8988T (cell line): ENCODE measurements at places on chromosomes 7 and 10.

DNA sequence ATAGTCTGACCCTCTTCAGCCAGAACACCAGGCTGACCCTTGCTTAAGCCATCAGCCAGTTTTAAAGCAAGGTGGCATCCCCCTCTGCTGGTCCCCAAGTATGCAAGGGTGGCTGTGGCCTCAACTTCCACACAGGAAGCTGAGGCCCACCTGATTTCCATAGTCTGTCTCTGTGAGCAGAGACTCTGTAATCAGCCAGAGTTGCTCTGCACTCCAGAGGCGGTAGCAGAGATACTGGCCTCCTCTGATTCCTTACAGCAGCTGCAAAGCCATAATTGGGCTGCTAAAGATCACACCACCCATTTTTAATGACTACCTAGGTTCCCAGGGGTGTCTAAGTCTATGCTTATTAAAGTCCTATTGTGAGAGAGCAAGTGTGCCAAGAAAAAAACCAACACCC lies 1.8 kb downstream of the PDAP1 start:
- DNase-seq = no peak

DNA sequence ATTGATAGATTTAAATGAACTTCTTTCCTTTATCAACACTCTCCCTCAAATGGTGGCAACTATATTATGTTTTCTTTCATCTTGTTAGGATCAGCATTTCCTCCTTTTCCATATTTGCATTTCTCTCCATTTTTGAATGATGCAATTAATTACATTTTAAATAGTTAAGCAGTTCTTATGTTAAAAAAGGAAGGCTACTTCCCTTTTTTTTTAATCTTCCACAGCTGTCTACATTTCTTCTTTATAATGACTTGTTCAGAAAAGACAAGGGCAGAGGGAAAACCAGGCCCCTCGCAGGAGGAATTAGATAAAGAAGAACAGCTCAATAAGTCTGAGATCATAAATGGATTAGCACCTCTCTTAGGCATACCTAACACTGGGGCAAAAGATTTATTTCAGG lies 208.9 kb downstream of the ARL4A start:
- no peak for DNase-seq

DNA sequence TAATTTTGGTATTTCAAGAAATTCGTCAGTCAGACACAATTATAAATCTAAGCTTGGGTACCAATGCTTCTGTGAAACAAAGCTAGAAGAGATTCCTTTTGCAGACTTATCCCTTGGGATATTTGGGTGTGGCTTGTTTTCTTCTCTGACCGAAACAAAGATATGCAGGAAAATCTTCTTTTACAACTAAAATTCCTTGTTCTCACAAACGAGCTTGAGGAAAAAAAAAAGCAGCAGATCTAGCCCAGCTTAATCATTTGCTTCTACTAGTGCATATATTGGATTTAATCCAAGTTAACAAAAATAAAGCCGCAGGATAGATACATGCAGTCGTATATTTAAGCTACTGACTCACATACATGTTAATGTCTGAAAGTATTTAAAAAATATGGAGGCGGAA lies 104.2 kb downstream of the PRTFDC1 start:
- DNase-seq = no peak

- DNase-seq = no peak
Observed at GRCh38 chr10:121999301-121999700, 10.3 kb downstream of the TACC2 start.

DNA sequence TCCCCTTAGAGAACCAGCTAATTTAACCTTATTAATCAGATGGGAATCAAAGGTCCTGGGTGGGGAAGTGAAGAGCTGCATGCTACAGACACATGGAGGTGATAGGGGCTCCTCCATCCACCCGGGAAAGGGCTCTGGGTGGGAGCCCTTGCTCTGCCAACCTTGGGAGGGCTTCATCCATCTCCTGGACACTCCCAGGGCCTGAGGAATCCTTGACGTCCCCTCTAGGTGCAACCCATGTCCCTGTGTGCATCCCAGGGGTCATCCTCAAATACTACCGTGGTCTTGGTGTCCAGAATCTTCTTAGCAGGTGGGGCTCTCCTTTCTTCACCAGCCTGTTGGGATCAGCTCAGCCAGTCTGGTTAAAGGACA lies 55.4 kb upstream of the IGFBP3 start:
- no peak for DNase-seq

DNA sequence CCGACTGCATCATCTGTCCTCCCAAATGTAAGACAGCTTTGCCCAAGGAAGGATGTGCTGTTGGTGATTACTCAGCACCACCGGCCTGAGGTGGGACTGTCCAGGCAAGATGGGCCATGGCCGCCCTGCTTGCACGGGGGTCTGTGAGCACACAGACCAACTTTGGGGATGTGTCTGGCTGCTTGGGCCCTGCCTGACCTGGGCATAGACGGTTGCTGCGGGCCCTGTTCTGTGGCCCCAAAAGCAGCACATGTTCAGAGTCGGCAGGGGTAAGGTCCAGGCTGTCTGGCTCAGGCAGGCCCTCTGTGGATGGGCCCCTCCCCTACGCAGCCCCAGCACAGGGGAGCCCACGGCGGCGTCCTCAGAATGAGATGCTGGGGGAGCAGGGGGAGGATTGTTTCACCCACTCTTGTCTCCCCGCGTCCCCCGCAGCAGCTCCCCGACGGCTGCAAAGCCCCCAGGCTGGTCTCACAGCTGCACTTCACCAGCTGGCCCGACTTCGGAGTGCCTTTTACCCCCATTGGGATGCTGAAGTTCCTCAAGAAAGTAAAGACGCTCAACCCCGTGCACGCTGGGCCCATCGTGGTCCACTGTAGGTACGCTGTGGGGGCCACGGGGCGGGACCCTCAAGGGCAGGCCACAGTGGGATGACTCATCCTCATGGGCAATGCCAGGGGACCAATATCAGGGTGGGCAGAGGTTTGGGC lies 58.4 kb downstream of the MKI67 start:
- no peak for DNase-seq

GRCh38 chr10:99346247-99346646 lies 17.1 kb downstream of the CNNM1 start:
- DNase-seq = no peak

GRCh38 chr10:61797304-61798153 lies 104.0 kb upstream of the ARID5B start:
- no peak for DNase-seq

DNA sequence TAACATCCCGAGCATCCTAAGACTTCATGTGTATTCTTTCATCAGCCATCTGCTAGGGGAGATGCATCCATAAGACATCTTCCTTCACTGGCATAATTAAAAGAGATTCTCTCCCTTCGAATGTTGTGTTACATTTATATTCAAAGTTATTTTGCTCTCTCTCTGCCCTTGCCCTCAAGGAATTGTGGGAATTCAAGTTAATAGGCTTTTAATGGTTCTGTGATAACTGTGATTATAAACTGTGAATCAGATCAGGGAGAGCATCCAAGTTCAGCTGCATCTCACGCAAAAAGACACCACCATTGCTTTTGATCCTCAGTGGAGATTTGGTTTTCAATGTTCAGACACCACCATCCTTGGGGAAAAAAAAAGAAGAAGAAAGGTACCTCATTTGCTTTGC lies 9.2 kb upstream of the TEX36 start:
- DNase-seq = no peak

- no peak for DNase-seq
Observed at GRCh38 chr7:122770686-122771335, 68.1 kb upstream of the RNF148 start.

GRCh38 chr7:128383776-128384175 lies 22.3 kb upstream of the PRRT4 start:
- DNase-seq = no peak

- no peak for DNase-seq
Observed at GRCh38 chr10:99345350-99345749, 16.2 kb downstream of the CNNM1 start.

DNA sequence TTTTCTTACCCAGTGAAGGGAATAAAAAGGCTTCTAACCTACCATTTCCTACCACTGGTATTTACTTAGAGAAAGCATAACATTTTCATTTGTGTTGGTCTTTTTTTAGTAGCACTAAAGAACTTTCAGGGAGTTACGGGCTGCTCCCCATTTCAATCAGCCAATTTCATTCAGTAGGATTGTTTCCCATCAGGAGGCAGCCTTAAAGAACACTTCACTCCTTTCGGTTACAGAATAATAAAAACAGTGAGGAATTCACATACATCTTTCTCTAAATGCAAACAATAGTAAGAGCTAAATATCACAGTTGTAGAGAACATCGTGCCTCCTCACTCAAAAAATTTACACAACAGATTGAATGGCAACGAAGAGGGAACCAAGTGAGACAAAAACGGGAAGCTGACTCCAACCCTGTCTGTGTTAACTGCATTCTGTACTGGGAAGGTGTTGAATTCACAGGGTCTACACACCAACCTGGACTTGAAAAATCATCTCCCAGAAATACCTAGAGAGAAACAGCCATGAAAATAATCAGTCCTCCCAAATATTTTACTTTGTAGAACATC lies 55.5 kb upstream of the ABLIM1 start:
- no peak for DNase-seq

DNA sequence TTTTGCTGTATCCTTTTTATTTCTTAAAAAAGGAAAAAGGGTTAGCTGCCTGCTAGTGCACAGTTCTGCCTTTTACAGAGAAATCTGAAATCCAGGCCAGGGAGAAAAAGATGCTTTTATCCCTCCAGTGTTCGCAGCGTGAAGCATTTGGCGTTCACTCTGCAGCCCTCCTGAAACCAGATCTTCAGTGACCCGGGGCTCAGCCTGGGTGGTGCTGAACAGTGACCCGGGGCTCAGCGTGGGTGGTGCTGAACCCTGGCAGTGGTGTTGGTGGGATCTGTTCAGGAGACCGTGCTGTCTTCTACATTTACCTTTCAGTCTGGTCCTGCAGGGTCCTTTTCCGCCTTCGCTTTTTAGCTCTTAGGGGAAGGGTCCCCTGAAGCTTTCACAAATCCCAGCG lies 164.7 kb upstream of the KLF6 start:
- DNase-seq = no peak

DNA sequence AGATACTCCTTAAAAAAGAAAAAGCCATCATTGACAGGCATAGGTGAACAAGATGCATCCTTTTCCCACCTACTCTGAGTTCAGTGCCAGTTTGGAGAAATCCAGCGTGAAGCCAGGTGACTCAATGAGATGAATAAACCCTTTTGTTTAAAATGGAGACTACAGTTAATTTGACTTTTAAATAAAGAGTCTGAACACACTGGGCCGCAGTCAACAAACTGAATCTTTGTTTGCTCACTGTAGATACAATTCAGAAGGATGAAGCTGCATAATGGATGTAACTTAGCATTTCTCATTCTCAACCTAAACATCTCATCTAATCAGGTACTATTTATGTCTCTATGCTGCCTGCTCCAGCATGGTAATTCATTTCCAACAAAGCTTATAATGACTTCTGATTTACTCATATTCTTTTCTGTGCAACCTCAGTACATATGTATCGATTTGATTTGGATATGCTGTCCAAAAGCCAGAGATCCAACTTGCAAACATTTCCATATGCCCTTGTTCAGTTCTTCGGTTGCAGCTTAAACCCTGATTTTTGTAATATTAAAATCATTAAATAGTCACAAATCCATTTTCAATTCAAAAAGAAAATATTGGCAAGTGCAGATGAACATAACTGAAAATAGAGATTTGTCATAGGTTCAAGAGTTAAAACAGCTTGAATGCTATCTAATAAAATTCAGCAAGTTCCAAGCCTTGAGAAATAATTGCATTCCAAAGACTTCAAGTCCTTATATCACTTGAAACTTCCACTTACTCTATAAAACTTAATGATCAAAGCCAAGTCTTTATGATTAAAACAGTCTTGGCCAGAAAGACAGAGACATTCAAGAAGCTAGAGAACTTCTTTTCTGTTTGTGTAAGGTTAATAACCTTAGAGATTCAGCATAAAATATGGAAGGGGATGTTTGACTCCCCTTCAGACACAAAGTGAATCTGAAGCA lies 67.8 kb downstream of the CPVL start:
- DNase-seq = no peak

GRCh38 chr7:149690688-149691446 lies 82.5 kb downstream of the ZNF467 start:
- no peak for DNase-seq

- DNase-seq = no peak
Observed at GRCh38 chr10:35035606-35036005, 54.5 kb downstream of the CUL2 start.

DNA sequence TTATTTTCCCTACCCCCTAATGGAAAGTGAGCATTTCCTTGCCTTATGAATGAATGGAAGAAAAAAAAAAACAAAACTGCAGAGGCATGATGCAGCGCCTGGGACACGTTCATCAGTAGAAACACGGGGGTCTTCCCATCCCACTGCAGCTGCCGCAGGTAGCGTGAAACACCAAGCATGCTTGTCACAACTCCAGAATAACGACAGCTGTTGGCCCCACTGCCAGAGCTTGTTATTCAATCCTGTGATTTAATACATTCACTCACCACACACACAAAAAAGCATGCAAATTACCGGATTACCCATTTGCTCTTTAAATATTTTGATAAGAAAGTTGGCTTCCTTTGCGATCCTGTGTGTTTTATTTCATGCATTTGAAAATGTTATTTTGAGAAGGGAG lies 48.4 kb upstream of the GNA12 start:
- DNase-seq = no peak

GRCh38 chr7:42924223-42924838 lies 7.6 kb downstream of the PSMA2 start:
- no peak for DNase-seq

DNA sequence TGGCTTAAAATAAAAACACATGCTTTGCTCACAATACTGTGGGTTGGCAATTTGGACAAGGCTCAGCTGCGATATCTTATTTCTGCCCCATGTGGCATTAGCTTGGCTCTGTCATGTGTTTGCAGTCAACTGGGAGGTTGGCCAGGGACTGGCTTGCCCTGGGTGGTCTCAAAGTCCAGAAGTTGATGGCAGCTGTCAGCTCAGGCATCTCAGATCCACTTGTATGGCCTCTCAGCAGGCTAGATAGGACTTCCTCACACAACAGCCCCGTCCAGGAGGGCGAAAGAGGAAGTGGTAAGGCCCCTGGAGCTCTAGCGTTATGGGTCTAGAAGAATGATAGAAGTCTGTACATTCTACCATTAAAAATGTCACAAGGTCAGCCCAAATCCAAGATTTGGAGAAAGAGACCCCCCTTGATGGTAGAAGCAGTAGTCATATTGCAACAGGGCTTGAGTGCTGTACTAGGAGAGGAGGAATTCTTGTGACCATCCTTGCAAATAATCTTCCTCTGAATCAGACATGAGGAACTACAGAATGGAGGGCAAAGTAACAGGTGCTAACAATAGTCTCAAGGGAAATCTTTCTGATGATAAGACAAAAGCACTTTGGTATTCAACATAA lies 166.2 kb downstream of the FAM107B start:
- no peak for DNase-seq

DNA sequence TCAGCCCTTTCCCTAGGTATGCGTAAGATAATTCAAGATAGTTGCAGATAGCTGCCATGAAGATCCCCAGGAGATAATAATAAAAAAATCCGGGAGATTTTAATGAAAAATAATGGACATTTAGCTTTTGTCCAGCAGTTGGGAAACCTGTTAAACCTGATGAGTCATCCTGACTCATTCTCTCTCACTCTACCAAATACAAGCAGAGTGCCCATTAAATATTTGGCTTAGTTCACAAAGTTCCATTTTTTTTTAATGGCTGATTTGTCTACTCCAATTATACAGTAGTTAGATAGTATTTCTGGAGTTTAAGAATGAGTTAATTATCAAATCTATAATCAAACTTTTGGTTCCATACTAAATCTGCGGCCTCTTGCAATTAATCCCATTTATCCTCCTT lies 2.1 kb upstream of the SHTN1 start:
- DNase-seq = peak; percentile 20
